CD4-positive, alpha-beta T cell treated with Interleukin-12 subunit alpha and Interleukin-12 subunit beta, for 1 hour (primary cell): ENCODE measurements at places on chromosomes 7 and 10.

DNA sequence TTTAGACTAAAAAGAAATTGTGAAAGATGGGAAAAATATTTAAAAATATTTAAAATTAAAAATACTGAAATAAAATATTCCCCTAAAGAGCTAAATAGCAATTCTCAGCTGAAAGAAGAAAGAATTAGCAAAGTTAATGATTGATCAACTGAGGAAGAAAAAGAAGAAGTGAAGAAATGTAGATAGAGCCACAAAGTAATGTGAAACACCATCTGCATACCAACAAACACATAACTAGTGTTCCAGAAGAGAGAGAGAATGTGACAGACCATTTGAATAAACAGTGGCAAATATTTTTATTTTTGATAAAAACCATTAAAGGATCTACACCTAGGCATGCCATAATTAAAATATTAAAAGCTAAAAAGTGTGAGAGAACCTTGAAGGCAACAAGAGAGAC, 784.5 kb upstream of the ZWINT start:
- no peak for DNase-seq

GRCh38 chr7:128059143-128059988, 28.1 kb upstream of the LRRC4 start:
- peak; percentile 31 for DNase-seq

DNA sequence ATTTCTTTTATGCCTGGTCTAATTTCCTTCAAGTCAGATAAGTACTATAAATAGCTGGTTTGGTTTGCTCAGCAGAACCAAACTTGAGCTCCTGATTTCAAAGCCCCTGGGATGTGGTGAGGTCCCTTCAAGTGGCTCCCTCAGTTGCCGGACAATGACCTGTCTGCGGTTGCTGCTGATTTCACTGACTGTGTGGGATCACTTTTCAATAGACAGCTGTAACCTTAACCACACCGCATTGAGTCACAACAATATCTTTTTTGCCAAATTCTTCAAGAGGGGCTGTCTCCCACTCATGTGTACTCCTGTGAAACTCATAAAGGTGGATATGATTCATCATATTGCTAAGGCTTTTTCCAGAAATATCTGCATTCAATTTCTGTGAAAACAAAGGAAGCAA, 23.1 kb upstream of the ITGA8 start:
- DNase-seq, result no peak

DNA sequence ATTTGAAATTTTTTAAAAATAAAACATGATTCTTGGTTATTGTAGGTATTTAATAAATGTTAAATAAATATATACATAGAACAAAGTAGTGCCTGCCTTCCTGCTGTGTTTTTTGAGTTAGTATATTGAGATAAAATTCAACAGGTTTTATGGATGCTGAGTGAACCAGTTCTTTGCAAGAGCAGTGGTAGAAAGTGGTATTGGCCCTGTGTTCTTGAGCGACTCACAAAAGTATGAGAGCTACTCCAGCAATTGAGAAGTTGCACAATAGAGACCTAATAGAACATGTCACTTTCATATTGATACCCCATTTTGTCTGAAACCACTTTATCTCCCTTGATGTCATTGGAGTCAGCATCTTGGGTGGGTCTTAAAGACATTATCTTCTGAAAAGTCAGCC, 32.6 kb upstream of the GJD4 start:
- no peak for DNase-seq

DNA sequence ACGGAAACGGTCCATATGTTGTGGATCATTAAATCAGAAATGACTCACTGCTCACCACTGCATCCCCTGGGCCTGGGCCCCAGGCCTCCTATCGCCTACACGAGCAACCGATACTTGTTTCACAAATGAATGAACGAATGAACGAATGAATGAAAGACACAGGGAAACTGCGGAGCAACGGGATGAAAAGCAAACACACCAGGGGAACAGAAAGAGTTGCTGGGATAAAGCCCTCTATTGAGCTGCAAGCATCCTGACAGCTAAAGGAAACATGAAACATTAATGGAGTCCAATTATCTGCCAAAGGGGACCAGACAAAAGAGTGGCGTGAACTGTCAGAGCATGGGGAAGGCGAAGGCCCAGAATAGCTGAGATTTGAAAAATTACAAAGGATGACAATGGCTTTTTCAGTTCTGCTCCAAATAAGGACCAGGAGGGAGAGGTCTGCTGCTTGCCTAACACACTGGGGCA, 92.1 kb downstream of the GRB10 start:
- DNase-seq, result no peak
